ENCODE measurements at places on chromosomes 5 and 9.

DNA sequence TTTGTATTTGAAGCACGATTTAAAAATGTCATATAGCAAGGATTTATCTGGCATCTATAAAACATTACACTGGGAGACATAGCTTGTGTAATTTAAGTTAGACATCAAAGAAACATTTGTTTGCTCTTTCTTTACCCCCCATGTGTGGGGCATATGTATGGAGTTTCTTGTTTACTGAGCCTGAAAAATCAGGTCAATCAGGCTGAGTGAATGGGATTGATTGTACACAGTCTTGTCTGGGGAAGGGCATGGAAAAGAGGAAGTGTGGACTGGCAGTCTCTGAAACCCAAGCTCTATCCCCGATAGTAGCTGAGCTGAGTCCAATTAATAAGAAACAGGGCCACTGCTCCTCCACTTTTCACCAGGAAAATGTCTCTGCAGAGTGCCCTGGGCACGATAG, 49.4 kb downstream of the SLC46A2 start:
- no peak for DNase-seq

DNA sequence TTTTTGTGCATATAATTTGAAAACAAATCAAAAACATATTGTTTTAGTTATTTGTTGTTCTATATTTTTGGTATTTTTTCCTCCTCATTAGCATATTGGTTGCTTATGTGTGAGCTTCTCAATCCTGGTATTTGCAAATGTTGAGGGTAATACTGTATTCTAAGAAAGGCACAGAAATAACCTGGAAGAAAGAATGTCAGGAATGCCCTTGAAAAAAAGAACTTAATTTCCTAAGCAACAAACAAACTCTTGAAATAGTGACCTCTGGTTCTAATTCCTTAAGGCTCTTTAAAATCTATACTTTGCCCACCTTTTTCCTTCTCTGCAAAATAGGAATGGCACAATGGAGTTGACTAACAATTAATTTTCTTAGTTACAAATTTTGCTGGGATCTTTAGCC, 117.5 kb downstream of the HMHB1 start:
- no peak for DNase-seq

DNA sequence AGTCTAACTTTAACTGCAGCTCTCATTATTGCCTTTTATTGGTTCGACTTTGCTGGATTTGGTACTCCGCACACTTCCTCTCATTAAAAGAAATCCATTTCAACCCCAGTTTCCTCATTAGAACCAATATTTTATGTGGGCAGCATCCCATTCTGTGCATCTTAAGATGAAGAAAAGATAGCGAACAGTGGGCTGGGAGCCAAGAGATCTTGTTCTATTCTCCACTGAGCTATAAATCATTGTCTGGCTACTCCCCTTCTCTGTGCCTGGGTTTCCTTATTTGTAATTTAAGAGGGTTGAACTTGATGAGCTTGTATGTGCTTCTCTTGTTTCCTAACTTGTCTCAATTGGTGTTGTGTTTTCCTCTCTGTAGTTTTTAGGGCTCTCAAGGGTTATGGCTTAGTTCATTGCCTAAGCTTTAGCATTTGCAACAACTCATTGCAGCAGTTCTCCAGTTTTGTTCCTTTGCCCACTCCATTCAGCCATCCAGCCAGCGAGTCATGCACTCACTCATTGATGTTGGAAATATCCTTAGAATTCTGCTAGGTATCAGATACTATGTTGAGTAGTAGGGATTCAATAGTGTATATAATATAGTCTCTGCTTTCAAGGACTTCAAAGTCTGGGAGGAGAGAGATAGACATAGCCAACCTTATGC, 273.3 kb upstream of the TNC start:
- no peak for DNase-seq

- no peak for DNase-seq
These were observed 253.3 kb downstream of the MRPS30 start for GRCh38 chr5:45062044-45062443.

DNA sequence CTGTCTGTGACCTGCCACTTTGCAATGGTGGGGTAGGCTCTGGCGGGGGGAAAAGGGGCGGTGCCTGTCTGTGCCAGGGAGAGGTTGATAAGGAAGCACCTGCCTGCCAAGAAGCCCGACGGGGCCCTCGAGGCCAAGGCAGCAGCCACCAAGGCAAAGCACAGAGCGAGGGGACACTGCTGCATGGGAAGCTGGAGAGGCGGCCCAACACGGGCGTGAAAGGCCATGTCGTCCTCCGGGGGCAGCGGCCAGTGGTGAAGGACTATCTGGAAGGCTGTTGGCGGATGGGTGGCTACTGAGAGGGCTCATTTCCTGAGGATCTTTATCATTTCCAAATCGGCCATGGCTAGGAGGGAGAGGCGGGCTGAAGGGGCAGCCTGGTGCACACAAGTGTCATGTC, 66.4 kb downstream of the OTULIN start:
- DNase-seq = no peak

GRCh38 chr5:74122979-74123590, 497.1 kb downstream of the ARHGEF28 start:
- DNase-seq = no peak

- no peak for DNase-seq
These were observed 326.5 kb upstream of the PRR16 start for GRCh38 chr5:120137582-120137981.

DNA sequence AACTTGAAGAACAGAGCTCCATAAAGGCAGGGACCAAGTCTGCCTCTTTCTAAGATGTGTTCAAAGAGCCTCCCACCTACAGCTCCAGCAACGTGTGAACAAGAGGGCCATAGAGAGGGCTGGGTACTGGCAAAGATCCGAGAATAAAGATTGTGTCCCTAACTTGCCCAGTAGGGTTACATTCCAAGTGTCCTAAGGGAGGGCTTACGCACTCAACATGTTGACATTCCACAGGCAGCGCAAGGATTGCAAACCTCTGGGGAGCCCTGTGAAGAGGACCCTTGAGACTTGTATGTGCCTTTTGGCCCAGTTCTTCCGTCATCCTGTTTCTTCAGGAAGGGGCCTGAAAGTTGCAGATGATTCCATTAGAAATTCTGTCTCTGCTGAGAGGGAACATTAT, 48.2 kb upstream of the ENTREP1 start:
- no peak for DNase-seq

GRCh38 chr9:134258332-134258731, 67.9 kb upstream of the RXRA start:
- no peak for DNase-seq

DNA sequence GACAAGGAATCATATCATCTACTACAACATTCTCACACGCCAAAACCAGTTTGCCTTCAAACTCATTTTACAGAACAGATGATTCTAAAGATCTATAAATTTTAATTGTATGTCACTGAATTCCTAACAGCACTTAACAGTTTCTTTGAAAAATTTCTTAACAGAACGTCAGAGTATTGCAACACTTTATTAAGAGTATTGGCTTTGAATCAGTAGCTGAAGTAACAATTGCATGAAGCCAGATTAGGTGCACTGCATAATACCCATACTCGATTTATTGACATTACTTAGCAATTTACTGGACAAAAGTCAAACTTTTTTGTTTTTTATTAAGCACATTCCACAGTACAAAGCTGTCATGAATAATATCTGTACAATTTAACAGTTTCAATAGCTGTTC, 75.8 kb downstream of the SMIM23 start:
- no peak for DNase-seq

DNA sequence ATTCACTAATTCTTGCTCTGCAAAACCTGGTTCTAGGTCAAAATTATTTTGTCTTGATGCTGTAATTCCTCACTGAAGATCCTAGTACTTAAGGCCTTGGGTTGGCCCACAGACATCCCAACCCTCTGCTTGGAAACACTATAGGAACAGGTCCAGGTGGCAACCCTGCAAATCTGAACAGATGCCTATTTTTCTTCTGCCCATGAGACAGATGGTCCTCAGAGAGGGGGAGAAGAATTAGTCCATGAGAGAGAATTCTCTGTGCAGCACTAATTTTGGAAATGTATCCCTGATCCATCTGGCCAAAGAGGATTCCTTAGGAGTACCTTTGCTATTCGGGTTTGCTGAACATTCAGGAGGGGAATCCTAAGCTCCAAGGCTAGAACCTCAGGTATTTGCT, 156.3 kb downstream of the ELAVL2 start:
- no peak for DNase-seq

DNA sequence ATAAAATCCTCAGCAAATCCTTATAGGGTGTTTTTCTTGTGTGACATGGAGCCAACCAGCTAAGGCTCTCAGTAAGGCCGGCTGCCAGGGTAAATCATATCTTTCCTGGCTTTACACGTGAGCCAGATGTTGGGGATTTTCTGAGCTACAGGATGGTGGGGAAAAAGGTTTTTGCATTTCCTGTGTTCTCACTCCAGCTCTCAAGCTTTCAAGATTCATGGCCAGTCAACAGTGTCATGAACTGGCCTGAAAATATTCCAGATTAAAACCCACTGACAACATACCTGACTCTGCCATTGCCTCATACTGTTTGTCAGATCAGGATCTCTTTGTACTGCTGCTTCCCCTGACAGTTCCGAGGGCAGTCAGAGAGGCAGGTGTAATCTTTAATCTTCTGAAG, 306.9 kb downstream of the GLIS3 start:
- DNase-seq = no peak

DNA sequence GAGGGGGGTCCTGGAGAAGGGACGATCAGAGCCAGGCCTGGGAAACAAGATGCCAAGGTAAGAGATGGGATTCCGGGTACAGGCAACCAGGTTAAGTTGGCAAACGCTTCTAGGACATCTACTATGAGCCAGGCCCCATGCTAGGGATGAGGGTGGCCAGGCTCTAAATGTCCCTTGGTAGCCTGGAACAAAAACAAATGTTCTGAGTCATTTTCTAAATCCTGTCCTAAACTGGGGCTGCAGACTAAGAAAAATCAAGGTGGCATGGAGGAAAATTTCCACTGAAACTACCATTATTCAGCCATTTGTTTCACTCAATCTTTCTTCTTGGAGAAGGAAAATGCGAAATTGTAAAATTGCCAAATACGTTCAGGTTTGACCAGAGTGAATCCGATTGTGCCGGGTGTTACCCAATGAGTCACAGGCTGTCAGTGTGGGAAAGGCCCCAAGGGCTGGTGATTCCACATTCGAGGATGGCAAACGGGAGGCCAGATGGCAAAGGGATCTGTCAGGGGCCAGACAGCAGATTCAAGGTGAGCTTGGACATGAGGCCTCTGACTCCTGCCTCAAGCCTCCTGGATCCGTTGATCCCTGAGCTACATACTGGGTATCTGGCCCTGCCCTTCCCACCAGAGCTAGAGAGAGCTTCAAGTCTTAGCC, 57.6 kb downstream of the PAX5 start:
- DNase-seq = no peak

DNA sequence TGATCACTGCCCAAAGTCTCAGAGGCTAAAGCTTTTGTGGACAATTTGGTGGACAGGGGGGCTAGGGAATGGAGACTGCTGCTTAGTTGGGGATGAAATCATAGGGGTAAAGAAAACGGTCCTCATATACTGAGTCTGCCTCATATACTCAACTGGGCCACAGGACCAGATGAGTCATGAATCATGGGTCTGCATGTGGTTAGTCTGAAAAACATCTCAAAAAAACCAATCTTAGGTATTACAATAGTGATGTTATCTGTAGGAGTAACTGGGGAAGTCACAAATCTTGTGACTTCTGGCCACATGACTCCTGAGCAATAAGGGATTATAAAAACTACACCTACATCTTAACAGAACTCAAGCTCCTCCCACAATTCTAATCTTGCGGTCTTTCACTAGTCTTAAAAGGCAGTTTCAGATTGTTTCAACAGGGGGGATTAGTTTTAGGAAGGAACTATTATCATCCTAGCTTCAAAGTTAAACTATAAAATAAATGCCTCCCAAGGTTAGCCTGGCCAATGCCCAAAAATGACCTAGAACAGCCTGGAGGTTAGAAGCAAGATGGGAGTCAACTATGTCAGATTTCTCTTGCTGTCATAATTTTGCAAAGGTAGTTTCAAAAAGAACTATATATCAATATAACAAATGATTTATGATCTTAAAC, 17.5 kb downstream of the TMEM161B start:
- no peak for DNase-seq

- no peak for DNase-seq
These were observed 457.6 kb downstream of the PLK2 start for GRCh38 chr5:58002323-58002722.

DNA sequence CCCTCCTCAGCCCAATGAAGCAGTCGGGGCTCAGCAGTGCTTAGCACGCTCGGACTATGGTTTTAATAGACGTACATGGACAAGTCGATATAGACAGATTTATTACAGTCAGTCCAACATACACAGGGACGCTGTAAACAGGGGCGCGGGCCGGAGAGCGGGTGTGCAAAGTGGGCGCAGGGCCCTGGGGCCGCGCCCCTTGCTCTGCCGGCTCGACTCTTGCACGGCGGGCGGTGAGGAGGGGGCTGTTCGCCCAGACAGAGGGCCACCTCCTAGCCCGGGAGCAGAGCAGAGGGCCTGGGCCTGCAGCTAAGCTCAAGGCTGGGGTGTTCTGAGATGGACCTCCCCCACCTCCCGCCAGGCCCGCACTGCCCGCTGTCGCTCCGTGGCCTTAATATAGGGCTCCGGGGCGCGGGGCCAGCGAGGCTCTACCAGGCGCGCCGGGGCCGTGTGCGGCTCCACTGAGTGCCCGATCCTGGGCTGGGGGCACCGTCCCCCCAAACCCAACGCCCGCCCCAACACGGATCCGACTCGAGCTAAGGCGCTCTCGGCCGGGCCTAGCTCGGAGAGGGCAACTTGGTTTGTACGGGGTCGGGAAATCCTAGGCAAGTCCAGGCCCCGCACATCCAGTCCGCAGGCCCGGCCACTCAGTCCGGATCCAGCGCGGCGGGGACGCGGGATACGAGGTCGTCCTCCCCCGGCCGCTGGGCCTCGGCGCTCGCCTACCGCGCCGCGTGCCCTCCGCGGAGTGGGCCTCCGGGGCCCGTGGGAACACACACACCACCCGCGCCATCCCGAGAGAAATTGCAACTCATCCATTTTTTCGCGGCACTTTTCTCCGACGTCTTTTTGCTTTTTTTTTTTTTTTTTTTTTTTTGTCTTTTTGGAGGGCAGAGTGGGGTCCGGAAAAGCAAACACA, 6.1 kb downstream of the PITX1 start:
- no peak for DNase-seq

DNA sequence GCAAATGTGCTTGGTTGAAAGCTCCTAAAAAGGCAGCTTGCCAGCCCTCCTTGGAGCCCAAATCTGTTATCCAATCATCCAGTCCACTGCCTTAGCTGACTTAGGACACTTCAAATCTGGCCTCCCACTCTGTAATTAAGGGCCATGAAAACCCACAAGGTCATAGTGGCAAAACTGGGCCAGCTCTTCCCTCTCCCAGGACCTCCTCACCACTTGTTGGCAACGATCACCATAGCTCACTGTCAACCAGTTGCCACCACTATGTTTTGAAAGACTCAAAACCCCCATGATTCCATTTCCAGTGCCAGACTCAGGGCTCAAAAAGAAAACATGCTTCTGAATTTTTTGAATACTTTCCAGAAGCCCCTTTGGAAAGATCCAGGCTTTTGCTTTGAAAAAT, 107.5 kb downstream of the NREP start:
- DNase-seq = no peak

All from right atrium auricular region (tissue), 2 donors.